ENCODE measurements at places on chromosomes 7 and 10.

- DNase-seq, result peak; percentile 69
Observed at GRCh38 chr10:3239066-3239919, 66.7 kb upstream of the PITRM1 start.

DNA sequence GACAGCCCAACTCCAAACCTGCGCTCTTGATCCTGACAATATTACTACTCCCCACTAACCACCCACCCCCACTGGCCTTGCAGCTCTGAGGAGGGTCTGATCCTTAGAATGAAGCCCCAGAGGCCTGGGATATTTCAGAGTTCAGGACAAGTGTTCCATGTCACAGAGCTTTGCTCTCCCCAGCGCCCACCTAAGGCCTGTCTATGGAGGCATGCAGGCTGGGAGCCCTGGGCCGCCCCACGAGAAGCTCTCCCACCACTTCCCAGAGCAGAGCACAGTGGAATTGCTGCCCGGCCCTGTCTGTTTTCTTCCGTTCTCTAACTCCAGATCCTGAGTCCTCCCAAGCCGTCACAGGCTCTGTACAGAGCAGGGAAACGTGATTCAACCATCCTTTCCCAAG, 74.6 kb downstream of the COL13A1 start:
- no peak for DNase-seq

GRCh38 chr10:102420181-102420713, 389 bp upstream of the FBXL15 start:
- DNase-seq, result no peak

GRCh38 chr7:20651960-20652544, 36.6 kb downstream of the ABCB5 start:
- DNase-seq, result peak; percentile 41

DNA sequence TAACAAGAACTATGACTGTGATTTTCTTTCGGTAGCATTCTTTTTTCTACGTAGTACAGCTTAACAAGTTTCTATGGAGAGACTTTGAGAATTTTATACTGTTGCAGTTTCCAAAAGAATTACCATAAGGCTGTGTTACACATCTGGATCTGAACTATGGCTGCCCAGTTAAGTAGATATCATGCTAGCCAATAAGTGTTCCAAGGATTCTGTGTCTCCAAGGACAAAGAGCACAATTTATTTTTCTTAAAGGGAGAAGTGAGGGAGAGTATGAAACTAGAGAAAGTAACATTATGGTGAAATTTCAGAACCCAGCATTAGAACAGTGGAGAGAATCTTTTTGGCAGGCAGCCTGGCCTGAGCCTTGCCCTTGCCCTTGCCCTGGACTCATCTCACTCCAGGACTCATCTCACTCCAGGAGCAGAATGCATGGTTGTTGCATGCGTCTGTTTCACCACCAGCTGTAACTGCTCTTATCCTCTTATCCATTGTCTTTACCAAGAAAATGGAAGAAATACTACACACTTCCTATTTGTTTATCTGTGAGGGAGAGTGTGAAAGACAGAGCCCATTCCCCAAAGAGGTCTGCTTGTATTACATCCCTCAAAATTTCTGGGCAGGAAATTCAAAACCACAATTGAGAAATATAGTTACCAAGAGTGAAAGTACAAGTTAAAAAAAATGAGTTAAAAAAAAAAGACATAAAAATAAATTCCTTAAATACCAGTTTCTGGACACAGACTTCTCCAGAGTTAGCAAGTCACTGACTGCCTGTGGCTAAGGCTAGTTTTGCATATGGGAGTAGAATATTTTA, 1067.5 kb downstream of the NRG3 start:
- DNase-seq, result no peak

DNA sequence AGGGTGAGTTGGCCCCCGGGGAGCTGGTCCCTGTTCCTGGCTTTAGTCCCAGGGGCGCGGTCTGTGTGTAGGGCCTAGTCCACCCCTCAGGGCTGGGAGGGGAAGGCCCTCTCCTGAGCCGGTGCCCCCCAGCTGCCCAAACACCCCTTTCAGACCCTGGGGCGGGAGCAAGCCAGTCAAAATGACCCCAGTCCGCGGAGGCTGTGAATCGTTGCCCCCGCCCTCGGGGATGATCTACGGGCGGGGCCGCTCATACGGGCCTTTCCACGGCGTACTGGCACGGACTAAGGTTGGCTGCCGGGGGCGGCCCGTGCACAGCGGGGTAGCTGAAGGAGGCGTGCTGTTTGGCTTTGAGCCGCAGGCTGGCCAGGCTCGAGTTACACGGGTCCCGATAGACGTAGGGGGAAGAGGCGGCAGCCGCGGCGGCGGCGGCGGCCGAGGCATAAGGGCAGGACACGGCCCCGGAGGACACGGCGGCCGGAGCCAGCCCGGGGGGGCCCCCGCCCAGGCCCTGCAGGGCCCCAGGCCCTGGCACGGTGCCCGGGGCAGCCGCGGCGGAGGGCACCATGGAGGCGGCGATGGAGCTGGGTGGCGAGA, 4.3 kb downstream of the ELOVL3 start:
- peak; percentile 67 for DNase-seq

DNA sequence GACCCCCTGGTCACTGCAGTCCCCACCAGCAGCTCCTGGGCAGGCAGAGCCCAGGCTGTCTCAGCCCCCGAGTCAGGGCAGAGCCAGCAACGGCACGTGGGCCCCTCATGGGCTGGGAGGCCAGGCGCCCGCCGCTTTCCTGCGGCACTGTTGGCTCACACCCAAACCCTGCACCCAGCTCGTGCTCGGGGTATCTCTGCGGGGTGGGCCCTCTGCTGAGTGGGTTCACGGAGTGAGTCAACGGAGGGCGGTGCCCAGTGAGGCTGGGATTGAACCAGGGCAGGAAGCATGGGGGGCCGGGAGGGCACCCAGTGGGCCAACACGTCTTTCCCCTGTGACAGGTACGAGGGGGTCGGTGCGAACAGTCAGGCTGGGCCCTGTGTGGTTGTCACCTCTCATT, 28.9 kb downstream of the ADAP1 start:
- DNase-seq, result no peak

Measured in erythroblast (primary cell).